Upper lobe of right lung (tissue), 1 donor: ENCODE measurements at places on chromosomes 7 and 10. TPM values are rescaled to one million over a fixed set of nuclear protein-coding genes. Genes with fewer than 3 reads are reported as not detected.
A peak's percentile ranks its signal among the peaks of the same experiment; 100 is the strongest.

The CPA2 gene
- total RNA-seq, result not detected

The SPOCK2 gene
- 187 TPM for total RNA-seq

The SUPV3L1 gene
- total RNA-seq, result 21.0 TPM

The TYW1B gene
- total RNA-seq, result 6.7 TPM

DNA sequence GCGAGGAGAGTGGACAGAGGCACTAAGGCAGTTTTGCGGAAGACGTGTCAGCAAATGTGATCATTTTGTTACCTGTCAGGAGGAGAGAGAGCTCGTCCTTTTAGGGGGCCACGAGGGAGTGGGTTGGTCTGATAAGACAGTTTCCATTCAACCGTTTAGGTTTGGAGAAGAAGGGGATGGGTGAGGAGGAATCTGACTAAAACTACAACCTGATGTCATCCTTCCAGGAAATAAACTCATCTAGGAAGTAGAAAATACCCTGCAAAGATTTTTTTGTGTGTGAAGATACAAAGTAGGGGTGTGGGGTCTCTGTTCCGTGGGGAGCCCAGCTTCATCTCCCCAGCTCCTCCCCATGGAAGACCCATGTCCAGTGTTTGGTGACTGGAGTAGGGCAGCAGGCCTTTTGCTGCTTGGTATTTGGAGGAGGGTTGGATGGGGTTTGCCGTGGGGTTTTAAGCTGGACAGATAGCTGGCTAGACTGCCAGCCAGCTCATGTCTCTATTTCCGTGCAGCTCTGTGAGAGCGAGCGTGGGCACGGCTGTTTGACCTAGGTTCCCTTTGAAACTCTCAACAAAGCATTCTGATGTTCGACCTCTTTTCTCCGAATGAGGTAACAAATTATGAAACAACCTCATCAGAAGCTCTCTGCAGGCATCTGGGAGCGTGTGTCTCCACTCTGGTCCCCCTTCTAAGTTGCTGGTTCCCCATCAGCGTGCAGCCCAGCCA is 136.0 kb upstream of the TCF7L2 start:
- H3K36me3 ChIP-seq, result no peaks in the 10 kb centered on the region
- DNase-seq, result no peak
- no peak overlapping the region for H3K4me3 ChIP-seq
- no peak overlapping the region for H3K27ac ChIP-seq

- peak overlapping the region; percentile 48 for H3K27ac ChIP-seq
- DNase-seq, result no peak
- no peaks in the 10 kb centered on the region for H3K27me3 ChIP-seq
- no peaks in the 10 kb centered on the region for H3K36me3 ChIP-seq
- H3K4me1 ChIP-seq, result peaks cover 27% of the 10 kb centered on the region
- no peak overlapping the region for H3K4me3 ChIP-seq
These were observed 23.6 kb downstream of the SORBS1 start for GRCh38 chr10:95537542-95537927.

DNA sequence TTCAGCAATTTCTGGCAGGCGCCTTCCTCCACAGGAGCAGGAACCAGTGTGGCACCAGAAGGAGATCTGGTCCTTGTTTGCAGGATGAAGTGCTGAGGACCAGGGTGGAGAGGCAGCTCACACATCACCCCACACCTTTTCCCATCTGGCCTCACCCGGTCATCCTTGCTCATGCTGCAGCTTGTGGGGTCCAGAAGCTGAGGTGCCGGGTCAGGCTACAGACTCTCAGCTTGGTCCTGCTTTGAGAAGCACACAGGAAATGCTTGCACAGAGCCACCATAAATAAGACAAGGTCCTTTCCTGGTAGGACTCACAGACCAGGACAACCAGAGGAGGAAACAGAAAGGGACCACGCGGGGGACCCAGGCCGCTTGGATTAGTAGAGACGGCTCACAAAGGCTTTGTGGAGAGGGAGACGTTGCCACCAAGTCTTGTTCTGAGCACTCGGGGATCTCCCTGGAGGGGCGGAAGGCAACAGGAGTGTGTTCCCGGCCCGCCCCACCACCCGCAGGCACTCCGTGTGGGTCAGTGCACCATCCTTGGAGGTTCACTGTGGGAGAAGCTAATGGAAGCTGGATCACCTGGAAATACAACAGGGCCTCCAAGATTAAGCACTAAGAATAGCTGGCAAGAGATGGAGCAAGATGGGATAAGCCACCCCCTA is 29.6 kb upstream of the EN2 start:
- H3K27me3 ChIP-seq, result peaks cover 17% of the 10 kb centered on the region
- no peak for DNase-seq
- no peaks in the 10 kb centered on the region for H3K36me3 ChIP-seq
- H3K4me3 ChIP-seq, result no peak overlapping the region
- H3K27ac ChIP-seq, result no peak overlapping the region

DNA sequence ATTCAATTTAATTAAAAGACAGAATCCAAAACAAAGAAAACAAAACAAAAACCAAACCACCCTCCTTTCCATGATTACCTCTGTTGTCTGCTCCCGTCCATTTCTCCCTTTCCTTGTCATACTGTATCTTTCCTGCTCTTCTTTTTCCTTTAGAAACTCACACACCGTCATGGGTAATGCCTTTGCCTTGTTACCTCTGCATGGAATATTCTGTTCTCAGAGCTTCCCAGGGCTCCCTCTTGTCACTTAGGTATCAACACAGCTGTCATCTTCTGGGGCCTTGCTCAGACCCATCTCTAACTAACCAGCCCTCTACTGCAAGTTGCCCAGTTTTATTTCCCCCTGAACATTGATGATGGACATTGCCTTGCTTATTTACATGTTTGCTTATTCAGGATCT is 30.2 kb upstream of the GIMAP8 start:
- H3K4me3 ChIP-seq, result no peak overlapping the region
- H3K27ac ChIP-seq, result no peak overlapping the region
- H3K36me3 ChIP-seq, result no peaks in the 10 kb centered on the region
- H3K4me1 ChIP-seq, result no peaks in the 10 kb centered on the region
- DNase-seq, result no peak

- H3K27me3 ChIP-seq, result no peaks in the 10 kb centered on the region
- peaks cover 15% of the 10 kb centered on the region for H3K4me1 ChIP-seq
- no peaks in the 10 kb centered on the region for H3K36me3 ChIP-seq
- H3K27ac ChIP-seq, result no peak overlapping the region
These were observed 28.0 kb downstream of the JAZF1 start for GRCh38 chr7:28152594-28152993.

DNA sequence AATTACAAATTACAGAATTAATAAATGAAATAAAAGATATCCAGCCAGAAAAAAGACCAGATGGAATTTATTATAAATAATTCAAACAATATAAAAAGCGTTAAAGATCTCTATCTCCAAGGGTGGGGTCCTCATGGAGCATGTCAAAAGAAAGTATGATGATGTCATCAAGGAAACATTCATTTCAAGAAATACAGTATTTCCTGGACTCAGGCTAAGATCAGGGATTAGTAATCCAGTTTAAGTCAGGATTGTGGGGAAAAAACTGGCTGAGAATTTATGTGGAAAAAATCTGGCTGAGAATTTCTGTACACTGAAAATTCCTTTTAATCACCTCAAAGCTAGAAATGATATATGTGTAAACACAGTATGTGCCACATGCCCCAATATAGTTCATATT is 1075.3 kb downstream of the XPNPEP1 start:
- no peaks in the 10 kb centered on the region for H3K36me3 ChIP-seq
- no peaks in the 10 kb centered on the region for H3K27me3 ChIP-seq
- no peak for DNase-seq
- H3K4me3 ChIP-seq, result no peak overlapping the region
- no peak overlapping the region for H3K27ac ChIP-seq
